Effector CD4-positive, alpha-beta T cell (primary cell): ENCODE measurements at places on chromosomes 13 and 19.
A peak's percentile ranks its signal among the peaks of the same experiment; 100 is the strongest.

DNA sequence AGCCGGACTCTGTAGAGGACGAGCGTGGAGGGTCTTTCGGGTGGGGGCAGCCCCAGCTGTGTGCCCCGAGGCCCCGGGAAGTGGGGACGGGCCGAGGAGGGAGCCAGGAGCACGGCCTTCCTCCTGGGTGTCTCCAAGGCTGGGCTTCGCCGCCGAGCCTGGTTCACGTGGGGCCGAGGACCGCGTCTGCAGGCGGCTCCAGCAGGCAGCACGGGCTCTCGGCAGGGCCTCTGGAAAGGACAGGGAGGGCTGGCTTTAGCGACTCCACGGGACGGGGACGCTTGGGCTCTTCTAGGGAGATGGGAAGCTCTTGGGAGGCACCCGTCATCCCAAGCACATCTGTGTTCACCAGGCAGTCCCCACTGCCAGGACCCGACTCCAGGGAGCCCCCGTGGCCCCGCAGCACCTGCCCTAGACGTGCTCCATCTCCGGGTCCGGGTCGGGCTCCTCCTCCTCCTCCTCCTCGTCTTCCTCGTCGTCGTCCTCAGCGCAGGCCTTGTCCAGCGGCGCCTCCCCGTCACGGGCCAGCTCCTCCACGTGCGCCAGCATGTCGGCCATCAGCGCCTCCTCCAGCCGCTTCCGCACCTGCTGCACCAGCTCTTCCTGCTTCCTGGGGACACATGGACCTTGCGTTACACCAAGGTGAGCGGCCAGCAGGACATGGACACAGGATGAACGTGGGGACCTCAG, 9.9 kb upstream of the MEX3D start:
- no peak for DNase-seq

DNA sequence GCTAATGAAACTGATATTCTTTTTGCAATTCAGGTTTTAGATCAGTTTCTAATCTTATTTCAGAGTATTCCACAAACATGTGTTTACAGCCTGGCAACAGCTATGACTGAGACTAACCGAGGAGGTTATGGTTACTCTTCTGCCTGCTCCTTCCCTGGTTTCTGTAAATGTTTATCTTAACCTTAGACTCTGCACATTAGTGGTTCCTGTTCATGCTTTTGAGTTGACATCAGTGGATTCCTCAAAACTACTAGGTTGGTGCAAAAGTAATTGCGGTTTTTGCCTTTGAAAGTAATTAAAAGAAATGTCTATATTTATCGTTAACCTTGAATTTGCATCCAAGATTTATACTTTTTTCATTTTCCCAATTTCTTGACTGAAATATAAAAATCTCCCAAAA, 237.0 kb upstream of the TSHZ3 start:
- no peak for DNase-seq

DNA sequence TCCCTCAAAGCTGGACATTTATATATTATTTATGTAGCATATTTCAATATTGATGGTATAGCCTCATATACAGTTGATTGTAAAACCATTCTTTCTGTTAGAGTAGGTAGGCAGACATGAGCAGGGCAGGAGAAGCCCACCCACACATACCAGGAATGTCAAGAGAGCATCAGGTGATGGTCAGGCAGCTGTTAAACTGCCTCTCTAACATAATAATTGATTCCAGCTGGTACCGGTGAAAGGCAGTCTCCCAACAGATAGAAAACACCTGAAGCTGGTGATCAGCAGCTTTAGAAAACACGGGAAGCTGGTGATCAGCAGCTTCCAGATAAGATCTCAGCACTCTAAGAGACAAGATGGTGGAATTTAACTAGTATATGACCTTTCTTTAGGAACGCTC, 132.9 kb downstream of the SLITRK6 start:
- no peak for DNase-seq

- DNase-seq: peak; percentile 51
Observed at GRCh38 chr13:99357131-99357596, 50.0 kb upstream of the GPR183 start.

DNA sequence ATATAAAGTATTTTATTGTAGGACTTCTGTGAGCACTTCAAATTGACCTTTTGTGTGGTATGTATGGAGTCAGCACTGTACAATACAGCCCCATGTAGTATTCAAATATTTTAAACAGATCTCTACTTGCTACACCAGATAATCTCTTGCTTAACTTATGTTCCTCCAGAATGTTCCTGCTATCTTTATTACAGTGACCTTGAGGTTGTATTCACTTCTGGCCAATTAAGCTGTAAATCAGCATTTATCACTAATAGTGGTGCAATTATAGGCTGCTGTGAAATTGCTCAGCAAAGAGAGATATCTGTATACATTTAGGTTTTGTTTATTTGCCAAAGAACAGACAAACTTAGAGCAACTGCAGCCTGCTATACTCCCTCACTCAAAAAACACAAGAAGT, 1218.6 kb downstream of the PCDH17 start:
- DNase-seq: no peak

DNA sequence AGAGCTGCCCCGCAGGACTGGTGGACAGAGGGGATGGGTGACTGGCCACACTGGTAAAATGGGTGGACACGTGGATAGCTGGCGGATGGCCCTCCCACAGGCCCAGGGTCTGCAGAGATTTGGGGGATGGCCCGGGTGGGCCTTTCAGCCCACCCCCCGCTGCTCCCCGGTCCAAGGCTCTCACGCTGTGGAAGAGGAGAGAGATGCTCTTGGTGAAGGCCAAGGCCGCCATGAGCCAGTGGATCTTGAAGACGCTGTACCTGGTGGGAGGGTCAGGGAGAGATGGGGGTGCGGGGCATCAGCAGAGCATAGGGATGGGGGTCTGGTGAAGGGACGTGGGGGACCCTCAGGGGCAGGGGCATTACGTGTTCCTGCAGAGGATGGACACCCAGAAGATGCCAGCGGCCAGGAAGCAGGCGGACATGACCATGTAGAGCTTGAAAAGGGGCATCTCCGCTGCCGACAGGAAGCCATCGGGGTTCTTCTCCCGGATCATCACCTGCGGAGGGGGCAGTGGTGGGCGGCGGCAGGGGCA, 4.5 kb downstream of the GPR108 start:
- no peak for DNase-seq

DNA sequence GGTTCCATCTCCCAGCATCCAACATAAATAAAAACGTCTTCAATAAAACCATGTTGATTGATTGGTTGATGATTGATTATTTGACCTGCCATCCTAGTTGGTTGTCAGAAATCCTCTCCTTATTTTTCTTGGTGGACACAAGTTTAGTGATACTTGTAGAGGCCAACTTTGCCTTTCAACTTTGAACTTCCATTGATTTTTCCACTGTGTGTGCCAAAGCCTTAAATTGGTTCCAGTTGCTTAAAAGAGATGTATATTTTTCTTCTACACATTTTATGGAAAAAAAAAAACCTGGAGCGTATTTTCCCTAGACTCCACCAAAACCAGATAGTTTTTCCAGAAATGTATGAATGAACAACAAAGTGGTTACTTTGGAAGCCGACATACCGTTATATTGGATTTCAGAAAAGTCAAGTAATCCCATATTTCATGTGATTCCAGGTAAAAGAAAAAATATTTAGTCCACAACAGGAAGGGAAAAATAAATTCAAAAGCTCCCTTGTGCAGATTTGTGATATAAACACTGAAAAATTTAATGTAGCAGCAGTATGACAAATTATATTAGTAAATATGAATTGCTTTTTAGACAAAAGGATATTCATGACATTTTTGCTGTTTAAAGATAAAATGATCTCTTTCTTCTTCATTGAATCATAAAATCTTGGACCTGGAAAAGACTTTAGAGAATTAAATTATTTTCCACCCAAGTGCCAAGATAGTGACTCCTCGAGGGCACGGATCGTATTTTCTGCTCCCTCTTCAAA, 85.2 kb downstream of the MBNL2 start:
- no peak for DNase-seq

DNA sequence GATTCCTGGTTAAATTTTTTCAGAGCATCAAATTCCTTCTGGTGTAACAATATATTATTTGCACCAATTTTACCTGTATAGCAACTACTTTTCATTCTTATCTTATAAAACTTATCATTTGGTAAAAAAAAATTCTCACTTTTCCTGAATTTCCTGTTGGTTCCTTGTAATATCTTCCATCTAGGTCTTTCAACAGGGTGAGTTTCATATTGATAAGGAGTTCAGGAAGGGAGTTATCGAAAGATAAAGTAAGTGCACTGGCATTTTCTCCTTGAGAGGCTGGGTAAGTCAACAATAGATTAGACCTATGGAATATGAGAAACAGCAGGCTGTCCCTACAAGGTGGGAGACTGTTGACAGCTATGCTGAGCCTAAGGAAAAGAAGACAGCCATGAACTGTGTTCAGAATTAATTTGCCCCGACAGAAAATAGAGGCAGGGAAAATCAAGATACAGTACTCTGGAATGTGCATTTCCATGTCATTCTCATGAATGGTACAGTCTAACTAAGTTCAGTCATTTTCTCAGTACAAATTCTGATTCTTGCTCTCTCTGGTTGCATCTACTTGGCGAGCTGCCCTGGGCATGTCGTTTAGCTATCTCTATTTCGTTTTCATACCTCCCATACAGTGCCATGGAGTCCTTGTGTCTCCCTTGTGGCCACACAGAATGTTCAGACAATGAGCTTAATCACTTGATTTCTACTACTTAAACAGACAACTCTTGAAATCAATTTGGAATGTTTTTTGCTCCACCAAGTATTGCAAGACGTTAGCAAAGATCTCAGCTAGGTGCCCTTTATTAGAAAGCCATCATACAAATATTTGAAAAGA, 9.9 kb downstream of the IGFL1 start:
- no peak for DNase-seq

GRCh38 chr19:48629297-48629598, 7.9 kb downstream of the DBP start:
- DNase-seq: no peak

DNA sequence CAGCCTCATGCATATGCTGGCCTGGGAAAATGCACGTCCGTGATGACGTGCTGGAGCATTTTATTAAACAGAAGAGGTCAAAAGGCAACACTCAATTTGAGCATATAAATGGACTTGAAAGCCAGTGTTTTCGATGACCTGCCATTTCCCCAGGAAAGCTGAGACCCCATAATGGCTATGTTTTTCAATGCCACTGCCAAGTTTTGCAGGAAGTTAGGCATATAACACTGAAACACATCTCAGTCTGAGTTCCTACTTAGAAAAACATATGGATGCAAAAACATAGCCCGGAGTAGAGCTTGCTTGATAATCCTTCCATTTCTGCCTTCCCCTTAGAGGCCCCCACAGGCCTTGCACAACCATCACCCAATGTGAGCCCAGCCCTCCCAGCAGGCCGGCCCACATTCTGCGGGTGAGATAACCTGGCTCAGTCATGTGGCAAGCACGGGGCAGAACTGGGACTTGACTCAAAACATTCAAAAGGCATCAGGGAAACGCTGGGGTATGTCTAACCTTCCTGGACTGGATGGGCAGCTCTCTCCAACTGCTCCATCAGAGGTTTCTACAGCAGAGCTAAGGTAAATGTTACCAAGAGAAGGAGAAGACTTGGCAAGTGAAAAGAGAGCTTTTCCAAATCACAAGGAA, 24.9 kb downstream of the EPS15L1 start:
- DNase-seq: no peak
